Activated CD4-positive, alpha-beta T cell treated with anti-CD3 and anti-CD28 coated beads for 4 hours (primary cell): ENCODE measurements at places on chromosomes 4 and X.
A peak's percentile ranks its signal among the peaks of the same experiment; 100 is the strongest.

GRCh38 chrX:21374994-21375707 is 933 bp downstream of the CNKSR2 start:
- DNase-seq: peak; percentile 1

- no peak for DNase-seq
Observed at GRCh38 chrX:46770000-46770816, 11.3 kb upstream of the SLC9A7 start.

- DNase-seq: no peak
Observed at GRCh38 chrX:99371976-99372595, 1038.0 kb downstream of the PCDH19 start.

DNA sequence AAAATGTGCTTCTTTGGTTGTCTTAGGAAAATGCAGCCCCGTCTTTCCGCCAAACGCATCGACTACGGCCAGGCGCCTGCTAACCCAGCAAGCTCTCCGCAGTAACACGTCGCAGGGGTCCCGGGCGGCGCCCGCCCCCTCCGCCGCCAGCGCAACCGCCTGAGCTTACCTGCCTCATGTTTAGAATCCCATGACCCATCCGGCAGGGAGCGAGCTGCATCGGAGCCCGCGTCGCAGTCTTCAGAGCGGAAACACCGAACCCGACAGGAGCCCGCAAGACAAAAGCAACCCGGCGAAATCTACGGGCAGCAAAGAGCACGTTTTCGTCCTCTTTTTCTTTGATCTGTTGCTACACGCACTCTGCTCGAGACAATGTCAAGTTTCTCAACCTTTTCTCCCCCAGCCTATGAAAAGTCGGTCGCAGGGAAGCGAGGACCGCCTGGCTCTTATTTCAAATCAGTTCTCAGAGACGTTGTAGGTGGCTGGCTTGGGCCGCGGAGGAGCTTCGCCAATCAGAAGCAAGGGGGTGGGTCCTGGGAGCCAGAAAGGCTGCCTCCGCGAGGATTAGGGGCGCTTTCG is at the start of gene MID1:
MID1 (minus strand) TSS at position 465 of the 579 bp plus-strand sequence. CDS start 53,038 bp downstream, outside the sequence.
- no peak for DNase-seq

GRCh38 chr4:14669371-14669770 is 332.9 kb upstream of the CPEB2 start:
- no peak for DNase-seq

DNA sequence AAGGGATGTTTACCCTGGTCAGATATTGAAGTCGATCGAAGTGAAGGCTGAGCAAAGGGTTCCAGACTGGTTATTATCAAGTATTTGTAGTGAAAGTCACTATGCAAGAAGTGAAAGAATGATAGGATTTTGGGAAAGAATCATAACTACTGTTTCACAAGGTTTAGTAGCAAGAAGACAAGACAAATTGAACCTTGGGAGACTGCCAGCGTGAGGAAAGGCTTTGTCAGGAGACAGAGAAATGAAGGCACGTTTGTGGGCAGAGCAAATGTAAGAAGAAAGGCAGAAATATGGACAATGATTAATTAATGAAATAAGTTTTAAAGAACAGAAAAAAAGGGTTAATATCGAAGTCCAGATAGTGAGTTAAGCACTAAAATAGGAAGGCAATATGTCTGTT is 456.8 kb downstream of the TRIML1 start:
- no peak for DNase-seq

GRCh38 chrX:17735406-17735805 is 1.9 kb upstream of the SCML1 start:
- DNase-seq: no peak

DNA sequence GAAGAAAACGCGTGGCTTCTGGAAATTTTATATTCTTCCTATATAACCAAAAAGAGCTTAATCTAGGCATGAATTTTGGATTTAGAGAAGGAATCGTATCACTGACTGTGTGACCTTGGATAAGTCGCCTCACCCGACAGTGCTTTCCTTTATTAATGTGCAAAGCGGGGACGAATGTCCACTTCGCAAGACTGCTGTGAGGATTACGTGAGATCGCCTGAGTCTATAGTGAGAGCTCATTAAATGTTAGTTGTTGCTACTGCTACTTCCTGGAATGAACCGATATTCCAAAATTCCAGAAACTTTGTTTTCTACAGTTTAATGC is 448 bp upstream of the TBC1D8B start:
- no peak for DNase-seq

- DNase-seq: no peak
Observed at GRCh38 chr4:26862381-26862915, 1.8 kb downstream of the STIM2 start.

- DNase-seq: no peak
Observed at GRCh38 chr4:42845586-42845985, 46.9 kb upstream of the GRXCR1 start.

DNA sequence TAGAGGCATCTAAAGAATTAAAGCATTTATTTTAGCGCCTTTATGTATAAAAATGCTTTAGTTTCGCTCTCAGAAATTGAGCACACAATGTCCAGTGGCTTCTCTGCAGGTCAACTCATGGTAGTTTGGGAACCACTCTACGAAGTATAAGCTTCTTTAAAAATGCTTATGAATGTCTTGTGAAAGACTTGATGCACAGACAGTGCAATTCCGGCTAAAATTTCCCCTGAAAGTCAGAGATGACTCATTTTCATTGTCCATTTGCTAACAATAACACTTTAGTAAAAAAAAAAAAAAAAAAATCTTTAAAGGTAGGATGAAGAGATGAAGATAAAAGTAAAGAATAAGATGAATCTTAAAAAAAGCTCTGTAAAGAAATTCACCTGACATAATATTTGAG is 117.2 kb downstream of the PDHA2 start:
- DNase-seq: no peak

GRCh38 chr4:110055158-110055768 is 142.6 kb downstream of the EGF start:
- DNase-seq: no peak

GRCh38 chr4:80362578-80363181 is 27.1 kb downstream of the CFAP299 start:
- DNase-seq: peak; percentile 35

DNA sequence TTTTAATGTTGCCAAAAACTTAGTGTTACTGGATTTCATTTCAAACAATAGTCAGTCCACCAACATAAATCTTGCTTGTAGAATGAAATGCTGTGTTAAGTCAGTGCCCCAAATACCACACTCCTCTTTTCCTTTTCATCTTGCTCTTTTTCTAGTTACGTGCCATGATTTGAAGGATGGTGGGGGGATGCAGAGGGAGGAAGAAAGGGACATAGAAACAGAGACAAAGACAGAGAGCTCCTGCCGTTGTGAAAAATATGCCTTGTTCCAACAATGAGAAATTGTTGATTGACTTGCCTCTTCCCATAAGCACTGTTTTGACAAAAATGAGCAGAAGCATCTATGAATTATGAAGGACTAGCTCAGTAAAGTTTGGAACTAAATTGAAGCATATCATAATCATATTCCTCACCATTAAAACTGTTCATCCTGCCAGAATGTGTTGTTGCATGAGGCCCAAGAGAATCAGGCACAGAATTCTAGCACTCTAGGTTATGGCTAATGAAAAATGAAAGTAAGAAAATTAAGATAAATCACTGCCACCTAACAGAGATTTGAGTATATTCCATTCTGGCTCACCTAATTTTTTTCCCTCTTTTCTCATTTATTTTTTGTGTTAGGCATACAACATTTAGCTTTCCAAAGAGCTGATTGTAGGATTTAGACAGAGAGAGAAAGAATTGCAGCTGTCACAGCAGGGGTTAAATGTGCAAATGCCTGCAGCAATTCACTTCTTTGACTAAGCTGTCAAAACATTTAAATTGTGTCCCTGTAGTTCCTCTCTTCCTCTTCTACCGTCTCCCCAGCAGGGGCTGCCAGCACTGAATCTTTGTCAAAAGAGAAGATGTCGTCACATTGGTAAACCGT is 111.6 kb upstream of the PTPN13 start:
- DNase-seq: no peak
